ENCODE measurements at places on chromosomes 16 and 17.

- no peak for DNase-seq
These were observed 2.9 kb downstream of the SMPD3 start for GRCh38 chr16:68445458-68445857.

- DNase-seq, result no peak
These were observed 169.5 kb downstream of the C16orf78 start for GRCh38 chr16:49542946-49543630.

DNA sequence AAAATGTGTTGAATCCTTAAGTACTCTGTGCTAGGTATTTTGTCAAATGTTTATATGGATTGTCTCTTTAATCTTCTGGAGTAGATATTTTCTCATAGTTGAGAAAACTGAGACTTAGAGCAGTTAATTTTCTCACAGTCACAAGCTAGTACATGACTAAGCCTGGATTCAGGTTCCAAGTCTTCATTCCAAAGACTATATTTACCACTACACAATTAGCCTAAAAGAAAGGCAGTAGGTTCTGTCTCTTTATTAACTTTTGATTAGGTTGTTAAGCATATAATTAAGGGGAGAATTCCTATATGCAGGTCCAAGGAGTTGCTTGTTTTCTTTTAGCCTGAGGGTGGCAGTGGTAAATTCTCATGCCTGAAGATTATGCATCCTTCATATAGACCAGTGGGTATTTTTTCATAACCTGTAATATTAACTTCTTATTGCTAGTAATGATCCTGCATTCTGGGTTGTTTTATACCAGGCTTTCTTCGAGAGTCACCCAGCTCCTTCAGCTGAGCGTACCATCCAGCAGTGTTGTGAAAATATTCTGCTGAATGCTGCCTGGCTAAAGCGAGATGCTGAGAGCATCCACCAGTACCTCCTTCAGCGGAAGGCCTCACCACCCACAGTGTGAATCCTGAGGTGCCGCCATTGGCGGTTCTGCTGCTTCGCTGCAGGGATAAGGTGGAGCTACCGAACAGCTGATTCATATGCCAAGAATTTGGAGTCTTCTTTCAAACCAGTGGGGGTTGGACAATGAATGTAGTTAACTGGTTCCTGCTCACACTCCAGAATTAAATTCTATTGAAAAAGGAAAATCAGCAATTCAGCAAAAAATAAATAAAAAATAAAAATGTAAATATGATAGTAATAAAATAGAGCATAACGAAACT lies 28.2 kb upstream of the KPNB1 start:
- DNase-seq, result peak; percentile 88

GRCh38 chr17:10126616-10127501 lies 71.5 kb downstream of the GAS7 start:
- DNase-seq, result no peak

DNA sequence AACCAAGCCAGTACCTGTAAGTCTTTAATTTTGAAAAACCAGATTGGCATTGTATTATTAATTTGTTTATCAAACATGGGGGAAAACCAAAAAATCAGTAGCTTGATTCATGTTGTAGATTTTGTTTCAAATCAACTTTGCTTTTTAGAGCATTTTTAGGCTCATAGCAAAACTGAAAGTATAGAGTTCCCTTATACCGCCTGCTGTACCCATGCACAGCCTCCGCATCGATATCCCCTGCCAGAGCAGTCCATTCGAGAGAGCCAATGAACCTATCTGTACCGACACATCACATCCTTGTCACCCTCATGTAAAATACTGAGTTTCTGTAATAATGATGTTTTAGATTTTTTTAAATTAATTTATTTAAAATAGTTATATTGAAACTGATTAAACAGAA lies 16.2 kb upstream of the MRC2 start:
- no peak for DNase-seq

Data from non-pigmented ciliary epithelial cell (primary cell).